Epithelial cell of prostate (primary cell): ENCODE measurements at places on chromosomes 16 and 17.

DNA sequence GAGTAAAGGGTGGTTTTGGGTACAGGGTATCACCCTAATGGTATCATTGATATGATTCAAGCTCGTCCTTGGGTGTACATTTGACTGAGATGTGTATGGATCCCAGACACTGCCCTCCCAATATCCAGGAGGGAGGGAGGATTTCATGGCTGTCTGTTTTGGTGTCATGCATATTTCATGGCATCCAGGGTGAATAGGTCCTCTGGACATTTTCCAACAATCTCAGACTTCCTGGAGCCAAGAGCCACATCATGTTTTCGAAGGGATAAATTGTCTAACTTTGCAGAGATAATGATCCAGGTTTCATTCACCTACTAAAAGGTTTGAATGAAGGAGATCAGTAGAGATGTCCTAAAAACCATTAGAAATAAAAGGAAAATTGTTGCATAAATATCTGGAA, 431.9 kb downstream of the SHISA9 start:
- DNase-seq = no peak

DNA sequence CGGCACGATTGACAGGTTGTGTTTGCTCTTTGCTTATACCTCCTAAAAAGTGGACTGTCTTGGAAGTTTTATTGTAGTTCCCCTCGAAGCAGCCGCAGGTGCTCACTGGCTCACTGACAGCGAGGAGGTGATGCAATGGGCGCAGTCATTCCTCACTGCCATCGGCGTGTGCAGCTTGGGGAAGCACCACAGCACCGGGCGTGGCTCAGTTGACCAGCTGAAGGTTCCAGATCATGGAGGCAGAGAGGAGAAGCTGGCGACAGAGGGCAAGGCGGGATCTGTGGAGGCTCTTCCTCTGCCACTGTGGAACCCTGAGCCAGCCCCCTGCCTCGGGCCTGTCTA, 72.1 kb upstream of the TNRC6C start:
- DNase-seq = no peak

DNA sequence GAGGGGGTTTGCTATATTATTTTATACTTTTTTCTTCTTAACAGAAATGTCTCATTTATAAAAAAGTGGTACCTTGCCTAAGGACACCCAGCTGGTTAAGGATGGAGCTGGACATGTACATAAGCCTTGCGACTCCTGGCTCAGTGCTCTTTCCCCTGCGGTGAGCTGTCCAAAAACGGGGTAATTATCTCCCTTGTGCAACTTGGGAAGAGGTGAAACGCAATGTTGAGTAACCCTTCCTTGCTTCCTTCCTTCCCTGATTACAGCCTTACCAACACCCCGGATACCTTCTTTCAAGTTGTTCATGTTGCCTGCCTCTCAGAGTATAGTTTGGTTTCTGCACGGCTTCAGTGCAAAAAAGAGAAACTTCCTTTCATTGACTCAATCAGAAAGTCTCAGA, 94.1 kb upstream of the XYLT1 start:
- no peak for DNase-seq

GRCh38 chr17:10579270-10579669, 29.8 kb upstream of the MYH2 start:
- peak; percentile 14 for DNase-seq

DNA sequence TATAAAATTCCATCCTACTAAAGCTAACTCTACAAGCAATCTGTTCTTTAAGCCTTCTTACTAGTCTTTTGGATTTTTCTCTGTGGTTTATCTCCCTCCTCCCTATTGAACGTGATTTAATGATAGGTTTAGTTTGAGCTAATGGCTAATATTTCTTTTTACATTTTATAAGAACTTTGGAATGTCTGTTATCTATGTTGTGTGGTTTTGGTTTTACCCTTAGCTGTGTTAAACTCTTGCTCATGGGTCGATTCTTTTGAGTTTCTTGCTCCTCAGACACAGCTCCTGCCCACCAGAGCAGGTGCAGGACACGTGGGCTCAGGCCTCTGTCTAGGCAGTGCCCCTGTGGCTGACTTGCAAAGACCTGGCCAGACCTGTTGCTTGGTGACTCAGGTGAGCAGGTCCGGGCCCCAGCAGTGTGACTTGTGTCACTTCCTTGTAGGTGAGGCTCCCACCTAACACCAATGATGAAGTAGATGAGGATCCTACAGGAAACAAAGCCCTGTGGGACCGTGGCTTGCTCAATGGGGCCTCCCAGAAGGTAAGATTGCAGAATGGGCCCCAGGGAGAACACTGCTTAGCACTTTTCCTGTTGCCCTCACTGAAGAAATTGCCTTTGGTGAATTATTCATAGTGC, 45.1 kb downstream of the SF3B3 start:
- peak; percentile 75 for DNase-seq

GRCh38 chr17:16950488-16950887, 21.4 kb downstream of the TNFRSF13B start:
- DNase-seq = no peak

DNA sequence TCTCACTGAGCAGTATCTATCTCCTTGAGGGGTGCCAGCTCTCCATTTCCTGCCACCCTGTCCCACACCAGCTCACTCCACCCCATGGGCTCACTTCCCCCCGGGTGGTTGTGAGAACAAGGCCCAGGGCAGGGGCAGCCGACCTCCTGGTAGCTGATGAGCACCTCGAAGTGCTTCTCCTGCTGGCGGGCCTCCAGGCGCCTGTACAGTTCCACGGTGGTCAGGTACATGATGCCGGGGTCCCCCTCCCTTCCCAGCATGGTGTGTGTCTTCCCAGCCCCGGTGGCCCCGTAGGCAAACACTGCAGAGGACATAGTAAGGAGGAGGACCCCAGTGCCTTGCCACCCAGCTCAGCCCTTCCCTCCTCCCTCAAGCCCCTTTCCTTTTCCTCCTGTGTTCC, 12.5 kb downstream of the KIF18B start:
- no peak for DNase-seq

DNA sequence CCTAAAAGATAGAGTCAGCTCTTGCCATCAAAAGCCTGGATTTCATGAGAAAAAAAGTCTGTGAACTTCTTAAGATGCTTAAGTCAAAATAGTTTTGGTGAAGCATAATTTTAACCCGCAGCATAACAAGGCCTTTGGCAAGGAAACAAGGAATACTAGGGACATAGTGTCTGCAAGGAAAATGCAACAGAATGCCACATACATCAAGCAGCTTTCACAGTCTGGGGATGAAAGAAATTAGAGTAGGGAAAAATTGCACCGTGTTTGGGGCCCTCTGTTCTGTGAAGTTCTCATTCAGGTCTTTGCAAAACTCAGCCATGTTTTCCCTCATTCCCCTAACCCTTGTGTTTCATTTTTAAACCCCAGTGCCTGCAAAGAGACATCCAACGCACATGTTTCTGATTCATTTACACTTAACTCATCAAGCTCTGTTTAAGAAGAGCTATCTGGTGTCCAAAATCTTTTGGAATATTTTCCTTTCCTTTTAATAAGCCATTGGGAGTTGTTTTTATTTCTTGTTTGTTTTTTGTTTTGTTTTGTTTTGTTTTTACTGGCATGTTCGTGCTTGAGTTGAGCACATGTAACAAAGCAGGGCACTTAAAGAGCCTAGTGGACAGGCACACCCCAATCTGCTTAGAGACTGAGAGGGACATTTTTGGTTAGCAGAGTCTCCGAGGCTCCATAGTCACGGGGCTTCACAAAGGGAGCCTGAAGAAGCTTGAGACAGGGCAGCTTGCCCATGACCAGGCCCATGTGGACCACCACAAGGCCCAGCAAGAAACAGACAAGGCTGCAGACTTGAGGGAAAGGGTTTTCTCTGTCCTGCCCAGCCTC, 116.5 kb downstream of the ANKFN1 start:
- DNase-seq = no peak

DNA sequence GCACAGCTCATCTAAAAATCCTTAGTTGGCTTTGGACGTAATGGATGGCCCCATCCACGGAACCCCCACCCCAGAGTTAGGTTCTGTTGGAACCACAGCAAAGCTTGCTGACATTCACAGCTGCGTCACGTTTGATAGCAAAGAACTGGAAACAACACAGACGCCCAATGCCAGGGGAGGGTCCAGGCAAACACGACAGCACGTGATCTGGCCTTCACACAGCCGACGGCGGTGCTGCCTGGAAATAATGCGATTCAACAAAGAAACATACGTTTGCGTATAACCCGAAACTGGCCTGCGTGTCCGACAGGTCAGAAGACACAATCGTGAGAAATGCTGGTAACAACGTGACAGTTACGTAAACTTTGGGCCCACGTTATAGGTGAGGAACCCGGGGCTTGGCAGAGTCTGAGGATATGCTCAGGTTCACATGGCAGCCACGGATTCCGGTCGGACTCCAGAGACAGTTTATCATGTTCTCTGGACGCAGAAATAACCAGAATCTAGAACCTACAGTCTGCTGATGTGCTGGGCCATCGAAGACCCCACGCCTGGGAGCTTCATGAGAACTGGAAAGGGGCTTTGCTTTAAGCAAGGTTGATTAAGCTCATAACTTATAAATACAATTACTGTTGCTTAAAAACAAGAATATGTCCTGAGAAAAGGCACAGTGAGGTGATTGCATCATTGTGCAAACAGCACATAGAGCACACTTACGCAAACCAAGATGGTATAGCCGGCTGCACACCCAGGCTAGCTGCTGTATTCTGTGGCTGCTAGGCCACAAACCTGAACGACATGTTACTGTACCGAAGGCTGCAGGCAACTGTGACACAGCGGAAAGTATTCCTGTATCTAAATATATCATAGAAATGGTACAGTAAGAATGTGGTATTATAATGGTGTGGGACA, 70.4 kb downstream of the RPH3AL start:
- no peak for DNase-seq

GRCh38 chr17:27241346-27241946, 52.5 kb upstream of the WSB1 start:
- DNase-seq = peak; percentile 87

- DNase-seq = no peak
These were observed 11.8 kb downstream of the DLX4 start for GRCh38 chr17:49980703-49981197.

GRCh38 chr17:39264119-39264518, 38.4 kb upstream of the STAC2 start:
- DNase-seq = no peak

- DNase-seq = no peak
These were observed 80.3 kb downstream of the MRTFB start for GRCh38 chr16:14151256-14152030.

- no peak for DNase-seq
These were observed 25.6 kb downstream of the SOST start for GRCh38 chr17:43732958-43733357.

DNA sequence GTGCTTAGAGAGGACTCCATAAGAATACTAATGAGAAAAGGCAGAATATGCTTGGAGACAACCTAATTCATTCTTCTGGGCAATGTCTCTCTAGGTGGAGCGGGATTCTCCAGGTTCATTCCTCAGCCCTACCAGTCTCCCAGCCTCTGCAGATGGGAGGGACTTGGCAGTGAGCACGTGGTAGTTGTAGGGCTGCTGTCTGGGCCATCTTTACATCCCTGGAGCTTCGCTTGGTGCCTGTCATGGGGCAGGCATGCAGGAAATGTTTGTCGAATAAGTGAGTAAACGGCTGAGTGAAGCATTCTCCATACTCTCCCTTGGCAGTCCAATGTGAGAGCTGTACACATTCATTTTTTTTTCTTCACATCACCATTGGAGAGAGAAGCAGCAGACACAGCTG, 387.5 kb downstream of the UTP18 start:
- DNase-seq = peak; percentile 71

GRCh38 chr17:80750263-80750662, 205.6 kb downstream of the RPTOR start:
- DNase-seq = no peak

DNA sequence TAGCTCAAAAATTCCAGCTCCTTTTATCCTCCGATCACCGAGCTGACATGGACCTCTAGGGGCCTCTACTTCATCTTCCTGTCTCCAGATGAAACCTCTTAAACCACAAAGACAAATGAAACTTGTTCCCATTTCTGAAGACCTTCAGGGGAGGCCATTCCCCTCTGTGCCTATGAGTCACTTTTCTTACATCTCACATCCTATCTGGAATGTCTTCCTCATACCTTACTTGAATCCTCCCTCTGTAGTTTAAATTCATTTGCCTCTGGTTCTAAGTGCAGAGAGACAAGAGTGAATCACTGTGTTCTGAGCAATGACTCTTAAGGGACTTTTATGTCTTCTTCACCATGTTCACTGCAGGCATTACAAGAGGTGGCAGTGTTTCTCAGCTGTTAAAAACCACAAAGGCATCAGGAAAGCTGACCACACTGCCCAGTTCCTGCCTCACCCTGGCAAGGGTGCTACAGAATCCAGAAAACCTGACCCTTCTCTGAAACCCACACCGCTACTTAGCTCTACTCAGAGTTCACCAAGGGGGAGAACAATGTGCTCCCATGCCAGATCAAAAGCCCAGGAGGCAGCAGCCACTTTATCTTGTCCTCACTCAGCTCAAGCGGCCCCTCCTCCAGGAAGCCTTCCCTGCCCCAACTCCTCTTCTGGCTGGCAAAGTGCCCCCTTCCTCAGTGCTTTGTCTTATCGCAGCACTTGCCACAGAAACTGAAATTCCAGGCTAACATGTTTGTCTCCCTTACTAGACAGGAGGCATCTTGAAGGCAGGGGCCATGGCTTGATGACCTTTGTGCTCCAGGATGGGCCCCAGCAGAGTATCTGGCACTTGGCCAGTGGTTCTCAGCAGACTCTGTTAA, 6.4 kb downstream of the CUEDC1 start:
- peak; percentile 96 for DNase-seq

DNA sequence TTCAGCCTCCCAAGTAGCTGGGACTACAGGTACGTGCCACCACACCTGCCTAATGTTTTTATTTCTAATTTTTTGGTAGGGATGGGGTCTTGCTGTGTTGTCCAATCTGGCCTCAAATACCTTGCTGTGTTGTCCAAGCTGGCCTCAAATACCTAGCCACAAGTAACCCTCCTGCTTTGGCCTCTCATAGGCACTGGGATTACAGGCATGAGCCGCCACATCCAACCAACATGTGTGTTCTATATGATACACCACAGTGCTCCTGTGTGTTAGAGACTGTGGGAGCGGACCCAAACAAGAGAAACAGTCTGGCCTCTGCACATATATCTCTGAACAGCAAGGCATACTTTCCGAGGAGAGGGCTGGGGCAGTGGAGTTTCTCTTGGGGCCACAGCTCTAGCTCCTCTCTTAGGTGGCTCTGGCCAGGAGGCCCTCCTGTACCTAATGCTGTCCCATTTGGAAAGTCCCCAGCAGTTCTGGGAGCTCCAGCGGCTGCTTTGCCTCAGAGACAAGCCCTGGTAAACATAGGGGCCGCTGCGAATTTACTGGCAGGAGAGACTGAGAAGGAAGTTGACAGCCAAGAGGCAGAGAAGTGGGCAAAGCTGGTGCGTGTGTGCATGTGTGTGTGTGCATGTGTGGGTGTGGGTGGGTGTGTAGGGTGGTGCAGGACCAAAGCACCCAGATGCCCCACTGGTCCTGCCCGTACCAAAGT, 95.0 kb downstream of the RAB11FIP4 start:
- no peak for DNase-seq
